D341Med (cell line): ENCODE measurements at places on chromosomes 11 and 22.

GRCh38 chr11:128195057-128195751 is 392.2 kb downstream of the ETS1 start:
- no peak for DNase-seq

GRCh38 chr11:71456294-71456693 is 3.3 kb downstream of the NADSYN1 start:
- DNase-seq = no peak

DNA sequence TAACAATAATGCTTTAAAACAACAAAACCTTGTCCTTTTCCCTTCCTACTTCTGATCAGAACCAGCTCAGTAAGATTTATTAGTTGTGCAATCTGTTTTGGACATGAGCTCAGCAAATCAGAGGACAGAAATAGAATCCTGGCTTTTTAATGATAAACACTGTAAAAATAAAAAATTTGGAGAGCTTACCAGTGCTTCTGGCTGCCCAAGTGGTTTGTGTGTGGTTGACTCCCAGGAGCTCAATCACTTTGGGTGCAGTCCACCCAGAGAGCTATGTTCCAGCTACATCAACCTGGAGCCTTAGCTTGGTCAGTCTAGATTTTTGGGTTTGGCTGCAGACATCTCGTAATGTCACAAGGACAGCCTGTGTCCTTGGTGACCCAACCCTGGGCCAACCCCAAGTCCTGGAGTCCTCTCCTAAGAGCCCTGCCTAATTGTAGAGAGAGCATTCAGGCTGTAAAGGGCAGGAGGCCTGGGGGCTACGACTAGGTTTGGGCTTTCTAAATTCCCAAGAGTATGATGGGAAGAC is 28.5 kb downstream of the CD44 start:
- DNase-seq = no peak

- DNase-seq = no peak
These were observed 1240.3 kb downstream of the BRD1 start for GRCh38 chr22:48587236-48587865.

DNA sequence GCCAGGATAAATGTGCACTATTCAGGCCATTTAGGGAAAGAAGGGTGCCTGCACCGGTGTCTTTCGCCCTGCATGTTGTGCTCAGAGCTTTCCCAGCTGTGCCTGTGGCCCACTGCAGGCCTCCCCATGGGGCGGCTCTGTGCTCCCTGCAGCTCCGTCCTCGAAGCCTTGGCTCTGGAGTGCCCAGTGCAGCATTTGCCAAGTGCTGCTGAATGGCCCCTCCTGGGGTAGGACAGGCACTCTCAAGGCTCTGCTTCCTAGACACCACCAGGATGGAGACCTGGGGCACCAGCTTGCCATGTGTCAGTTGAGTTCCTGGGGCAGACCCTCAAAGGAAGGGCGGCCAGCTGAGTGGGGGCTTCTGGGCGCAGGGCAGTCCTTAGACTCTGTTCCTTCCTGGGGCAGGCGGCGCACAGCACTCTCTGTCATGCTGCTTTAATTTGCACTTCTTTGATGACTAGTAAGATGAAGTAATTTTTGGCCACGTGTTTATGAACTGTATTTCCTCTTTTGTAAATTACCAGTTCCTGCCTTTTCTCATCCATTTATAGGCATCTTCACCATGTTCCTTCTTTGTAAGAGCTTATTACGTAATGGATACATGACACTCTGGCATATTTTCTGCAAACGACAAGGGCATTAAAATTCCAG is 32.1 kb upstream of the GNB1L start:
- DNase-seq = no peak

DNA sequence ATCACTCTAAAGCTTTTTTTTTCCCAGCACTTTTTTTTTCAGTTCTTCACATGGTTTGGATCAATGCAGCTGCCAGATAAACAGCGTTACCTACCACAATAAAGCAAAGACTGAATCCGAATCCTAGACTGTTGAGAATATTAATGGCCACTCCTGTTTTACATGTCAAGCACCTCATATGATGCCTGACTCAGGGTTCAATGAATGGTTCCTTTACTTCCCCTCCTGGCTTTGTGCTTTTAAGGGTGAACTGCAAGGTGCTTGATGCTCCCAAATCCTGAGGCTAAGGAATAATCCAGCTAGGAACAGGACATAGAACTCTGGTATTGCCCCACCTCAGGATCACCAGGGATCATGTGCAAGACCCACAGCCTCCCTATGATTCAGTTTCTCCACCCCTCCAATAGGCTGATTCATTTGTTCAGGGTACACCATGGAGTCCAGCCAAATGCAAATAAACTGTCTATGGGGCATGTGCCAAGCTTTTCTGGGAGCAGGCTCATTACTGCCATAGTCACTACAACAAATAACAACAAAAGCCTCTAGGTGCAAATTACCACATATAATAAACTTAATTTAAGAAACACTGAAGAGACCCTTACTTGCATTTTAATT is 104.3 kb downstream of the GAB2 start:
- no peak for DNase-seq

- no peak for DNase-seq
These were observed 71.7 kb upstream of the EED start for GRCh38 chr11:86172894-86173293.

- DNase-seq = no peak
These were observed 11.2 kb downstream of the RTN4RL2 start for GRCh38 chr11:57471496-57471895.

DNA sequence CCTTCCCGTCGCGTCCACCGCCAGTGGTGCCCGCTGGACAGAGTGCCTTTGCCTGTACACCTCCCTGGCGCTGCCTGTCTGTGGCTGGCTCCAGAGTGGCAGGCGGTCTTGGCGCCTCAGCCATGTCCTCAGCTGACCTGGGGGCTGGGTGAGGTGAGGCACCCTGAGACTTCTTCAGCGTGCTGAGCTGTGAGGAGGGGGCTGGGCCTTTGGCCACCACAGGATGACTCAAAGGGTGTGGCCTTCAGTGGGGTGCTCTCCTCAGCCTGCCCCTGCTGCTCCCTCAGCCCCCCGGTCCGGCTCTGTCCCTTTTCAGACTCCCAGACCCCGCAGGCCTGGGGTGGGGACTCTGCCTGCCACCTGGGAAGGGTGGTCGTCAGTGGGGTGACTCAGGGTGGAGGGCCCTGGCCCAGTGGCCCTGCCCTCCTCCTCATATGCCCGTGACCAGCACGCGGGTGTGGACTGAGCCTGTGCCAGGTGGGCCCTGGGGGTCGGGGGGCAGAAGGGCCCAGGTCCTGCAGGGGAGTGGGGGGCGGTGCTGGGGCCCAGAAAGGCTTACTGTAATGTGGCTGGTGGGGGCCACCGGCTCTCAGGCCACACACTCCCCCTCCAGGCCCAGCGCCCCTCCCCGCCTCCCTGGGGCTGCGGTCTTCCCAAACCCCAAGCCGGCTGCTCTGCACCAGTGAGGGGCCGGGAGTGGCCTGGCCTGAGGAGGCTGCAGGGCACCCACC is 15.9 kb downstream of the CRELD2 start:
- DNase-seq = no peak

DNA sequence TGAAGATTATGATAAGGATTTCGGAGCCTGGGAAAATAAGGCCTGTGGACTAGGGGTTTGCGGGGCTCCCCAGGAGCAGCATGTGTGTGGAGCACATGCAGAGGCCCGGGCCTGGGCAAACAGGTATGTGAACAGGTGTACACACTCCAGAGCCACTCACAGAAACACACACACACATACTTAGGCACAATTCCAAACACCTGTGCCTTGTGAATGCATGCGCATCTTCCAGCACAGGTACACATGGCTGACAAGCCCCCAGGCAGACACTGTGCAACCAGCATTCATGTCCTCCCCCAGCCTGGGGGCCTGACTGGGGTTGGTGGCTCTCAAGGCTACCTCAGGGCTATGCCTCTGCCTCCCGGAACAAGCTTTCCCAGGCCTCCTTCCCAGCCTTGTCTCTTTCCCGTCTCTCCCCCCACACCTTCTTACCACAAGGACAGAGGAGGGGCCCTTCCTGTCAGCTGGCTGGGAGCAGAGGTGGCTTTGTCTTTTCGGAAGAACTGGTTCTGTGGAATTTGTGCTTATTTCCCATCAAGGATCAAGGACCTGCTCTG is 2.6 kb upstream of the P2RY6 start:
- DNase-seq = peak; percentile 1

DNA sequence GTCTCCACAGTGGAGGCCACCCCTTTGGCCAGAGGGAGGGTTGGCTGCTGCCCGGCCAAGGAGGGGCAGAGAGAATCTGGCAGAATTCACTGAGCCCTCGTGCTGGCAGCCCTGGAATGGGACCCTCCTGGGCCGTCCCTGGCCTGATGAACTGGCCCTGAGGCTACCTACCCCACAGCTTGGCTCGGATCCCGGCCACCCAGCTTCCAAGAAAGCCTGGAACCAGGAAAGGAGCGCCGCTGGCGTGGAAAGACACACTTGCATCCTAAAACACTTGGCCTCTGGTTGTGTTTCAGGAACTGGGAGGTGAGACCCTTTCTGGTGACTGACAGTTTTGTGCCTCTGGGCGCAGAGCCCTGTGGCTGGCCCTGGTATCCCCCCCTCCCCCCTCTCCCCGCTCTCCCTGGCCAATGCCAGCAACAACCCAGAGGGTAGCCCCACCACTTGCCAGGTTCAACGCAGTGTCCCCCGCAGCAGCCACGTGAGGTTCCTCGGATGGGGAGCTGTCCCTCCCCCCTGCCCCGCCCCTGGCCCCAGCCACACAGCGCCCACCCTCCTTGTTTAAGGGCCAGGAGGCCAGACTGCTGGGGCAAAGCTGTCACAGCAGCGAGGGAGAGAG is 693 bp downstream of the NFAM1 start:
- no peak for DNase-seq

GRCh38 chr22:46726986-46727317 is 11.1 kb downstream of the CERK start:
- DNase-seq = no peak

DNA sequence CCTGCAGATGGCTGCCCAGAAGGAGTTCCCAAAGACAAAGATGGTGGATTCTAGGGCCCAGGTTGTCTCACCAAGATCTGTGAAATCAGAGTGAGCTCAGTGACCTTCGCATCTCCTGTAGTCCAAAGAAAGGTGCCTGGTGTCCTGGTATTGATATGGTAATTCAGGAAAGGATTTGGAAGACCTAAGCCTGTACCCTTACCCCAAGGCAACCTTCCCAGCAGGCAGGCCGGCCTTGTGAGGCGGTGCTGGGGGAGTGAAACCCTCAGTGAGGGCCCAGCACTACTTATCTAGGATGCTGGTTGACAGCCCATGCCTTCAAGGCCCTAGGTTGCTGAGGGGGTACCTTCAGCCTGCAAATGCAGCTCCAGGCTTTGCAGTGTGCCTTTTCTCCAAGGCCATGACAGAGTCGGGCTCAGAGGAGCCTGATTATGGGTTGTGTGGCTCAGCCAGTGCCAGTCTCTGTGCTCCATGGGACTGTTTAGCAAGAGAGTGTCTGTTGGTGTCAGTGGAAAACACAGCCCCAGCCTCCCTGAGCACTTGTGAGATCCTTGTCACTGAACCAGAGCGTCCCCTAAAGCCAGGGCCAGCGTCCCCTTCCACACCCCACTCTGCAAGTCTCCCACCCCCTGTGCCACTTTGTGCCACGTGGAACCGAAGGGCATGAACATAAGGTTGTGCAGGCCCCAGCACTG is 72.8 kb upstream of the MYOD1 start:
- no peak for DNase-seq

GRCh38 chr22:20021196-20022181 is 579 bp downstream of the TANGO2 start:
- DNase-seq = no peak

DNA sequence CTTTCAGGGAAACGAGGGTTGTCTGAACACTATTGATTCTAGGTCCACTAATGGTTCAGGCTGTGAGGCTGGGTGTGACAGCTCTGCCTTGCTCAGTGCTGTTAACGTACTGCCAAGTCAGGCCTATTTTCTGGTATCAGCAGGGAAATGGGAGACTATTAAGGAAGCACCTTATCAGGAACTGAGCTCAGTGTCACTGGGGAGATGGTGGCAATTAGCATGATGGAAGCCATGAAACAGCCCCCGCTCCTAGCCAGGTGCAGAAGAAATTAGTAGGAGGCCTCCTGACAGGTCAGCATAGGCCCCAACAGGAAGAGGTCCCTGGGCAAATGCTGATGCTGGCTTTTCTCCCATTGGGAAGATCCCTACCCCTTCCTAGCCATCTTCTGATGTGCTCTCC is 42.6 kb upstream of the LMO2 start:
- DNase-seq = no peak

DNA sequence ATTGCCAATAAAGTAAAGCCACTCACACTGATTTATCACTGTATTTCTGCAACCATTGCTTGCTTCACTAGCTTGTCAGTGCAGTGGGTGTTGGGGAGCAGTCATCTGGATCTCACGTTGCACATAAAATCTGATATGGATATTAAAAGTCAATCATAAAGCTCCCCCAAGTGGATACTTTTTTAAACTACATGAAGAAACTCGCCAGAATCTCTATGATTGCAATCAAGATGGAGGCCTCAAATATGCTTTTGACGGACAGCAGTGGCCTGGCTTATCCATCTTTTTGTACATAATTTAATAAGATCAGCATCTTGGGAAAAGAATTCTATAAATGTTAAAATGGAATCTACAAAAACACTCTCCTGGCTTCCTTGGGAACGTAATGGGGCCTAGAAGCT is 137.7 kb downstream of the WT1 start:
- DNase-seq = peak; percentile 67
